ENCODE measurements at places on chromosomes 5 and 9.

DNA sequence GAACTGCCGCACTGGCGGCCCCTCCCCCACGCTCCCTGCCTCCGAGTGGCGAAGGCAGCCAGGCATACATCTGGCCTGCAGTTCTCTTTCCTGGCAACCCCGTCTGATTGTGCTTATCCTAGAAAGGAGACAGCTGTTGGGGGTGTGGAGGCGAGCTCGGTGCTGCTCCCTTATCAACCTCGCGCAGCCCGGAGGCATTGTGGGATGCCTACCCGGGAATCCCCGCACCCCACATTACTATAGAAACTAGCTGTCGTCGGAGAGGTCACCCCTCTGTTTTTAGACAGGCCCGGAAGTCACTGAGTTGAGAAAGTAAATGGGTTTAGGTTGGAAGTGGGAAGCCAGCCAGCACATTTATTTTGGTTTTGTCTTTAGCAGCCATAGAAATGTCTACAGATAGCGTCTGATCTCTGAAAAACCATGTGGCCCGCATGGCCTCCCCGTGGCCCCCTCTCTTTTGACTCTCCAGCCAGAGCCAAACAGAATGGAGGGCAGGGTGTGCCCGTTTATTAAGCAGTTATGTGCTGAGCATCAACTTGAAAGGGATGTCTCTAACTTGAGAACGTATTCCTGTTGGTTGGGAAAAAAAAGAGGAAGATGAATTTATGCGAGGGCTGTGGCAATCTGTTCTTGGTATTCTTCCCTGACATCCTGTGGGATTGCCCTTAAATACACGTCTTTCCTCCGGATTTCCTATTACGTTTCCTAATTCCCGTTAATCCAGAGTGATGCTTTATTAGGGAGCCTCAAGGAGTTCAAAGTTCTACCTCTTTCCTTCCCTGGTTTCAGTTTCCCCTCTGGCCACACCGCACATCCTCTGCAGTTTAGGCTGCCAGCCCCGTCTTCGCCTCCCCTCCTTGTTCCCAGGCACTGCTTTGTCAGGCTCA lies 3.9 kb downstream of the STC2 start:
- no peak for DNase-seq

DNA sequence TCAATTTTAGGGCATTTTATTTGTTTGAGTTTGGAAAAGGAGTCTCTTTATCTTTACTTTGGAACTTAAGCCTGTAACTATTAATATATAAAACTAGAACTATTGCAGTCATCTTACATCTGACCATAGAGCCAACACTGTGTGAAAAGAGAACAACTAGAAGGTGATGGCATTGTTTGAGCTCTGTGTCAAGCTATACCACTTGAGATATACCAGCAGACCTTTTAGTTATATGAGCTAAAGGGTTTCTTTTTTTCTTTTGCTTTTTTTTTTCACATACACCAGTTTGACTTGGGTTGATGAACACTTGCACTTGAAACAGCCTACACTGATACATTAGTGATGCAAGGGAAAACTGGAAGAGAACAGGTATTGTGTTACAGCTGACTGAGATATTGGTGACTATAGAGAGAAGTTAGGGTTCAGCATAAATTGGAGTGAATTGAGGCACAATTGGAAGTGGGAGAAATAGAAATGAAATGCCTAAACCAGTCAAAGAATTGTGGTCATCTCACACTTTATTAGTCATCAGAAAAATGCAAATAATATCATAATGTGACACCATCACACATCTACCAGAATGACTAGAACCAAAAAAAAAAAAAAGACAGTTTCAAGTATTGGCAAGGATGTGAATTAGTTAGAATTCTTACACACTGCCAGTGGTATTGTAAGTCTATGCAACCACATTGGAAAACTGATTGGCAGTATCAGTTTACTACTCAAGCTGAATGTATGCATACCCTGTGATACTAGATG lies 60.9 kb downstream of the ADRB2 start:
- no peak for DNase-seq

DNA sequence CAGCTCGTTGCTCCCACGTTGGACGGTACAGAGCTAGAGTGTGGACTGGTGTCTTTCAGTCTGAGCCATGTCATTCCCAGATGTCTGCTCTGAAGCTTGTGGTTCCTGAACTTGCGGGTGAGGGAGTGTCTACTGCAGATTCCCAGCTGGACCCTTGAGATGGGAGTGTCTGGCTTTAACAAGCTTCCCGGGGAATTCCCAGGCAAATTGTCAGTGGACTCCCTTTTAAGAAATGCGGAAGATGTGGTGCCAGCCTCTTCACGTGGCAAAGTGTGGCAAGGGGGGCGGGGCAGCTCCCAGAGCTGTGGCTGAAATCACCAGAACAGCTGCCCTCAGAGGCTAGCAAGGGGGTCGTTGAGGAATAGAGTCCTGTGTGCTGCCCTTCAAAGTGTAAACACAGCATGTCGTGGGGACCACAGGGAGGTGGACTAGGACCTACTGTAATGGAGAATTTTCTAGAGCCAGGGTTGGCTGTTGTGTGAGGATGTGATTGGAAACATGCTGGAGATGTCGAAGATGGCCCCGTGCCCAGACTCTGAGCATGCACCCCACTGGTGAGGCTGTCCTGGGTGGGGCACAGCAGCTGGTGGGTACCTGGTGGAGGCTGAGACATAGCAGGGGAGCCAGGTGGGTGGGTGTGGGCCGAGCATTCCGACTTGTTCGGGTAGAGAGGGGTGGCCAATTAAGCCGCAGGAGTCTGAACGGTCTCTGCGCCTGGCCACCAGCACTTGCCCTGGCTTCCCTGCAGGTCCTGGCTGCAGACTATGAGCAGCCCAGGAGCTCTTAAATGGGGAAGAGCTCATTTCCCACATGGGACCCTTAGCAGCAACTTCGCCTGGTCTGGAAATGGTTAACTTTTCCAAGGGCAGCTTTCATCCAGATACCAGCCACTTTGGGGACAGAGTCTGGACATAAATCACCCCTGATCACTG lies 37.4 kb downstream of the PRRX2 start:
- no peak for DNase-seq

DNA sequence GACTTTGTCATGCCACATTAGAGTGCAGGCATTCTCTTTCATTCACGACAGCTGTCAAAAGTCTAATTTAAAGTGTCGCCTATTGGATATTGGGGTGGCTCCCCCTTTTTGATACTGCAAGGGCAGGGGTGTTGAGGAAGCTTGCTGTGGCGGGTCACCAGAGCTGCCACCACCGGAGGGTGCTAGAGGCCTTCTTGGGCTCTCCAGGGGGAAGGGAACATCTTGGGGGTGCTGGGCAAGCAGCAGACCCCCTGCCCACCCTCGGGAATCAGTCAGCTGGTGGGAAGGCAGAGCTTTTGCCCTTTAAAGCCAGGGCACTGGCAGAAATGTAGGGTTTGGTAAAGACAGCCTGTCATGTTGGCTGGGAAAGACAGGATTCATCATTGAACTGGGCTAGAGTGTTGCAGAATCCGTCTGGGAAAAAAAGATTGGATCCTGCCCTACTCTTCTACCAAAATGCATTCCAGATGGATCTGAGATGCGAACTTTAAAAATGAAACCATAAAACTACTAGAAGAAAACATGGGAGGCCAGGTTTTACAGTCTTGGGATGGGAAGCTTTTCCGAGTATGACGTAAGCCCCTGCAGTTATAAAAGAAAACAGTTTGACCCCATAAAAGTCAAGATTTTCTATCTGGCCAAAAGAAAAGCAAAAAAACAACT lies 22.3 kb downstream of the COL5A1 start:
- DNase-seq: no peak

GRCh38 chr5:133996683-133997252 lies 8.0 kb downstream of the VDAC1 start:
- DNase-seq: no peak

GRCh38 chr9:22134390-22134789 lies 125.3 kb upstream of the CDKN2B start:
- no peak for DNase-seq

- DNase-seq: no peak
Measured at GRCh38 chr5:83924171-83924570, 203.5 kb upstream of the HAPLN1 start.

DNA sequence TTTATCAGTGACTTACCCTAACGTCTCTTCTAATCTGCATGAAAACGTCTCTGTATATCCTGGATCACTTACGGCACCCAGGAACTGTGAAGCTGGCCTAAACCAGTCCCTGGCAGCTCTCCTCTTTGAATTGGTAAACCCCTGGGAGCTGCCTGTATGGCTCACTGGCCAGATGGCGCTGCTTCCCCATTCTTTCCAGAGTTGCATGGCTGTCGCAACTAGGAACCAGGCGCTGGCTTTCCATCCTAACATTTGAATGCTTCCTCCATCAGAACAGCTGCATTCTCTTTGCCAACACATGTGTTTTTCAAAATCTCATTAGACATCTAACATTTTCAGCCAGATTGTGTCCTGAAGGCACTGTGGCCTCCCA lies 8.0 kb upstream of the PCA3 start:
- DNase-seq: no peak

Data from stimulated activated CD8-positive, alpha-beta memory T cell treated with anti-CD3 and anti-CD28 coated beads, Interleukin-4, amount 100 ng/mL, for 1 hour (primary cell).